ENCODE measurements at places on chromosomes 12 and 14.

DNA sequence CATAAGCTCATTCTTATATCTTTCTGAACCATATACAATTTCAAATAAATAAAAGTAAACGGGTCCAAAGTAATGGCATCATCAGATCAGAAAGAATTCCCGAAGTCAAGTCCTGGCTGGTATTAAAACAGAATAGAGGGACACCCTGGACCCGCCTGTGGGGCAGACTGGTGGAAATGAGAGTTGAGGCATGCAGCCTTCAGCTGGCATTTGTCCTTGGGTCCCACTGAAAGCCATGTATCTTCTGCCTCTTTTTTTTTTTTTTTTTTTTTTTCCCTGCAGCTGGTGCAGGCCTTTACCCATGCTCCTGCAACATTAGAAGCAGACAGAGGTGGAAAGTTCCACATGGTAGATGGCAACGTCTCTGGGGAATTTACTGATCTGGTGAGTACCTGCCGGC lies 9.9 kb downstream of the AHSA1 start:
- DNase-seq, result no peak

DNA sequence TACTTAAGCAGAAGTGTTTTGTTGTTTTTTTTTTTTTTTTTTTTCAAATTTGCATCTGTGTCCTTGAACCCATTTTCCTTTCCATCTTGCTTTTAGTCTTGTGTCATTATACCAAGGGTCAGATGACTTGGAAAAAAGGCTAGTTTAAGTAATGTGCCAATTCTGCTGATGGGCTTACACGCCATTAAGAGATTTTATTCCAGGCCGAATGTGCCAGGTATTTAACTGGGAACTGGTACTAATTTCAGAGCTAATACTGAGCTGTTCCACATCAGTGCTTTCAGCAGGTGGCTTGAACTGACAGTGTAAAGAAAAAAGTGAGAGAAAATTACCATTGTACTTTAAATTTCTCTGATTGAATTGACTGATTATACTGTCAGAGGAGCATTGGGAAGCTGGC lies 224.9 kb downstream of the NPAS3 start:
- no peak for DNase-seq

DNA sequence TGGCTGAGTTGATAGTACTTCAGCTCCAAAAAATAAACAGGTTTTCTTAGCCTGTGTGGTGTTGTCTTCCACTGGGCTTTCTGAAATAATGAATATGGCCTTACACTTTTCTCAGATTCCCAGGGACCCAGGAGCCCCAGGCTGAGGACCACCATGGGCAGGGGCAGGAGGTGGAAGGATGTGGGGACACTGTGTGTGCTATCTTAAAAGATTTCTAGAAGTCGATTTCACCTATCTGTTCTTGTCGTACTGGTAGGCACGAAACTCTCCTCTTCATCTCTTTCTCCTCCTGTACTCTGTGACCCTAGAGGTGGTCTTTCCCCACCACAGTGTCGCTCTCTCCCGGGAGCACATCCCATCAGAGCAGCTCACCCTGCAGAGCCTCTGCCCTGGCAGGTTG lies 107.7 kb upstream of the FKBP4 start:
- no peak for DNase-seq

GRCh38 chr12:52155048-52155868 lies 36.6 kb downstream of the KRT80 start:
- peak; percentile 47 for DNase-seq

GRCh38 chr12:27828196-27828595 lies 48.2 kb upstream of the MANSC4 start:
- DNase-seq, result no peak
